ENCODE measurements at places on chromosomes 2 and 18. TPM values are rescaled to one million over a fixed set of nuclear protein-coding genes. Genes with fewer than 3 reads are reported as not detected.

The DPP10 gene
- not detected for total RNA-seq

The IL1A gene
- total RNA-seq, result 0.13 TPM

The HOXD11 gene
- not detected for total RNA-seq

The SLC9A4 gene
- not detected for total RNA-seq

The SIX3 gene
- total RNA-seq, result not detected

The MC2R gene
- not detected for total RNA-seq

The LRRTM1 gene
- 0.17 TPM for total RNA-seq

The ACVR1C gene
- 0.72 TPM for total RNA-seq

The NEURL3 gene
- not detected for total RNA-seq

DNA sequence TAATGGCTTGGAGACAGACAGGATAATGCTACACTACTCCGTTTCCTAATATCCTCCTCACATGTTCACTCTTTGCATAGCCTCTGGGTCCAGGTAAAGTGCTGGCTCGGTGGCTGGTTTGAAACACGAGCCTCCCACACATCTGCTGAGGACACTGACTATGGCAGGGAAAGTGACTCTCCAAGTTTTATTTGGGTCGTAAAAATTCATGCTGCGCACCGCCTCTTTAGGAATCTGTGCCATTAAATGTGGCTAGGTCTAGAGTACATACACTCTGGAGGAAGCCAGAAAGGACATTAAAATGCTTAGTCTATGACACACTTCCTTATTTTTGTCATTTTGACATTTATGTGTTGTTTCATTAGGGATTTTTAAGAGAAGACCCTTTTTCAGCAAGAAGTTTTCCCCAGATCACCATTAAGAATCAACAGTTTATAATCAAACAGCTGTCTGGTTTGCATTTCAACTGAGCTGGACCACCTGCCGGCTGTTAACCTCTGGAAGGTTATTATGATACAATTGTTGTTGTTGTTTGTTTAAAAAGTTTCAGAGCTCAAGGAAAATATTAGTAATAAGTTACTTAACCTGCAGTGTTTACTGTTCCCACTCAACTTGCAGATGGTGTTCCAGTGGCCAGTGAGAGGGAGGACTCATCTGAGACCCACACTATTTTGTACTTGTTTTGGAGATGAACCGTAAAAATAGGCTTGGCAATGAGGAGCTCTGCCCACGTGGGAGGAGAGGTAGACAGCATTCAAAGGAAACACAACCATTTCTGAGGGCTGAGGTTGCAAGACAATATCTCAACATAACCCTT lies 443.3 kb upstream of the MEIS1 start:
- no peak overlapping the region for H3K4me3 ChIP-seq
- H3K4me1 ChIP-seq, result no peaks in the 10 kb centered on the region
- no peak overlapping the region for H3K27ac ChIP-seq
- no peaks in the 10 kb centered on the region for H3K36me3 ChIP-seq

- H3K27ac ChIP-seq, result no peak overlapping the region
- no peak overlapping the region for H3K4me3 ChIP-seq
- H3K27me3 ChIP-seq, result no peaks in the 10 kb centered on the region
- H3K36me3 ChIP-seq, result no peaks in the 10 kb centered on the region
Observed at GRCh38 chr2:14712111-14712510, 79.6 kb downstream of the LRATD1 start.

DNA sequence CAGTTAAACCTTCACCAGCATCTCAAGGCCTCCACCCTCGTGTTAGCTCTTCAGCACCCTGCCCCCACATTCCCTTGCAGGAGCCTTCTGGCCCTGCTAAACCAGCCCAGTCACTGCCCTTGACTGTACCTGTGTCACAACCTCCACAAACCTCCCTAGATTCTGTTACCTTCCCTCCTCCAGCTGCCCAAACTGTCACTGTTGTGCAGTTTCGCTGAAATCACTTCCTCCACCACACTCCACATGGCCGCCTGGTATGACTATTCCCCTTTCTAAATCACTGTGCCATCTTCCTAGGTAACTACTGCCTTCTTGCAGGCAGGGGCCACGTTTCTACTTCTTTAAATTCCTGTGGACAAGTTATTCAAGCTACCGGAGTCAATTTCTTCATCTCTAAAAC lies 160.2 kb downstream of the GALNT14 start:
- H3K4me3 ChIP-seq, result no peak overlapping the region
- H3K27me3 ChIP-seq, result no peaks in the 10 kb centered on the region
- H3K36me3 ChIP-seq, result no peaks in the 10 kb centered on the region
- peaks cover 5% of the 10 kb centered on the region for H3K4me1 ChIP-seq
- DNase-seq, result no peak
- no peak overlapping the region for H3K27ac ChIP-seq

DNA sequence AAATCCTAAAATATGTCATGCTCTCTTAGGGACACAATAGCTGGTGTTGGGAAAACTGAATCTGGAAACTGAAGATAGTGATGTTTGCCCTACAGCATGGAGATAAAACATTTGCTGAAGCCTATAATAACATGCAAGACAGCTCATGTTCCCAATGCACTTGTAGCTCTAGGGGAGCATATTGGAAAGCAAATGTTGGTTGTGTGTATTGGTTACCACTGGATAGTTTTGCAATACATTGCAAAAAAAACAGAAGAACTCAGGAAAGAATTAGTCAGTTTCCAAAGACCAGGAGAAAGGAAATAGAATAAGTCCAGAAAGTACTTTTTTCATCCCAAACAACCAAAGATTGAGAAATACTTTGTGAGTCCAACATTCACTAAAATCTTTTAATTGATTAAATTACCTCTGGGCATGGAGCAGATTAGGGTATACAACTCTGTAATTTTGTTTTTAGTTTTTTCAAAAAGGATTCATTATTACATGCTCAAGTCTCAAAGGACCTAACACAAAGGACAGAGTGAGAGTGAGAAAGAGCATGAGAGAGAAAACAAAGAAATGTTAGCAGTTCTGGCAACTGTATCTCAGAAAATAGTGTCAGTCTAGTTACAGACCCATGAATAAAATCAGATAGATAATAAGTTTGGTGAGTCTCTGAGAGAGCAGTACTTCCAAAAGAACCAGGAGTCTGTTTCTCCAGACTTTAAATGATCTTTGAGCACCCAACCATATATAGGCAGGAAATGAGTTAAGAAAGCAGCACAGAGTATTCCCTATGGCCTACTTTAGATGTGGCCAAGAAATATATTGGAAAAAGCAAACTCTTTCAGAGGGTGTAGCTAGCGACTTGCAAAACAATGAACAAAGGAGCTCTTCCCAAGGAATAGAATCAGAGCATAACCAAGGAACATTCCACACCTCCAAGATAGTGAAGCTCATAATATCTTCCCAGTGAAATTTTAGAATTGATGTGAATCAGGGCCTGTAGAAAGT lies 36.6 kb upstream of the COL3A1 start:
- peak overlapping the region; percentile 69 for H3K27ac ChIP-seq
- no peak overlapping the region for H3K4me3 ChIP-seq
- no peaks in the 10 kb centered on the region for H3K36me3 ChIP-seq

DNA sequence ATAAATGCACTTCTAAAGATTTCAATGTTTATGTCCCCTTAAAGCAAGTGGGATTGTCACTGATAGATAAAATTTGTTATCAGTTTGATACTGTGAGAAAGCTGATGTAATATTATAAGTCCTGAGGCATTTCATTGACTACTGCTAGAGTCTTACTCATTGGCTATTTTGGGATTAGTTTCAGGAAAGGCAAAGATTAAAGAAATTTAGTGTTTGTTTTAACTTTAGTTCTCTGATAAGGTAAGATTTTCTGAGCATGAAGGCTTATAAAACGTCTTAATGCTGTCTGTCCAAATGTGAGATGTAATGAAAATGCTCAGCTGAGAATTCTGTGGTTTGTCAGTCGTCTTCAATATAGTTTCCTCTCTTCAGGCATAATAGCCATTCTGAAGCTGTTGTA lies 886.4 kb upstream of the CDH2 start:
- H3K4me1 ChIP-seq, result no peaks in the 10 kb centered on the region
- no peak overlapping the region for H3K4me3 ChIP-seq
- no peak for DNase-seq
- no peaks in the 10 kb centered on the region for H3K27me3 ChIP-seq
- no peak overlapping the region for H3K27ac ChIP-seq

GRCh38 chr2:144922519-144922918 lies 402.6 kb upstream of the ZEB2 start:
- no peak overlapping the region for H3K27ac ChIP-seq
- H3K27me3 ChIP-seq, result no peaks in the 10 kb centered on the region
- no peak for DNase-seq
- H3K4me3 ChIP-seq, result no peak overlapping the region

GRCh38 chr2:105509269-105510086 lies 110.6 kb upstream of the FHL2 start:
- DNase-seq, result no peak
- no peaks in the 10 kb centered on the region for H3K36me3 ChIP-seq
- no peaks in the 10 kb centered on the region for H3K27me3 ChIP-seq
- H3K4me1 ChIP-seq, result peaks cover 26% of the 10 kb centered on the region
- H3K4me3 ChIP-seq, result no peak overlapping the region
- H3K27ac ChIP-seq, result no peak overlapping the region

GRCh38 chr18:76943542-76944339 lies 121.4 kb downstream of the ZNF236 start:
- no peaks in the 10 kb centered on the region for H3K4me1 ChIP-seq
- H3K4me3 ChIP-seq, result no peak overlapping the region
- DNase-seq, result no peak

DNA sequence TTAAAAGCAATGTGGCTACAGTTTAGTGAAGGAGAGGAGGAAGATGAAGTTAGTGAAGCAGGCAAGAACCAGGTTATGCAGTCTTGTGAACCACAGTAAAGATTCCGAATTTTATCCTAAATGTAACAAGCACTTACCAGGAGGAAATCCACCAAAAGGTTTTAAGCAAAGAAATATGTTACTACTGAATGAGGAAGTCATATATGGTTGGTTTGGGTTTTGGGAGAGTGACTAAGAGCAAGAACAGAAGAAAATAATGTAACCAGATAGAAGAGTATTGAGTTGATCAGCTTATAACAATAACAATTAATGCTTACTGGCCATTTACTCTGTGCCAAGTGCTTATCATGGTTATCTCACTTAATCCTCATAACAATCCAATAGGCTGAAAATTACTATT lies 1.9 kb downstream of the USP37 start:
- H3K36me3 ChIP-seq, result peaks cover 2% of the 10 kb centered on the region
- H3K27me3 ChIP-seq, result no peaks in the 10 kb centered on the region
- H3K27ac ChIP-seq, result no peak overlapping the region
- H3K4me1 ChIP-seq, result peaks cover 40% of the 10 kb centered on the region
- no peak overlapping the region for H3K4me3 ChIP-seq
- no peak for DNase-seq

- H3K4me3 ChIP-seq, result no peak overlapping the region
- peaks cover 11% of the 10 kb centered on the region for H3K4me1 ChIP-seq
- no peaks in the 10 kb centered on the region for H3K36me3 ChIP-seq
- no peaks in the 10 kb centered on the region for H3K27me3 ChIP-seq
- no peak for DNase-seq
Observed at GRCh38 chr18:10514082-10514481, 11.7 kb upstream of the NAPG start.

DNA sequence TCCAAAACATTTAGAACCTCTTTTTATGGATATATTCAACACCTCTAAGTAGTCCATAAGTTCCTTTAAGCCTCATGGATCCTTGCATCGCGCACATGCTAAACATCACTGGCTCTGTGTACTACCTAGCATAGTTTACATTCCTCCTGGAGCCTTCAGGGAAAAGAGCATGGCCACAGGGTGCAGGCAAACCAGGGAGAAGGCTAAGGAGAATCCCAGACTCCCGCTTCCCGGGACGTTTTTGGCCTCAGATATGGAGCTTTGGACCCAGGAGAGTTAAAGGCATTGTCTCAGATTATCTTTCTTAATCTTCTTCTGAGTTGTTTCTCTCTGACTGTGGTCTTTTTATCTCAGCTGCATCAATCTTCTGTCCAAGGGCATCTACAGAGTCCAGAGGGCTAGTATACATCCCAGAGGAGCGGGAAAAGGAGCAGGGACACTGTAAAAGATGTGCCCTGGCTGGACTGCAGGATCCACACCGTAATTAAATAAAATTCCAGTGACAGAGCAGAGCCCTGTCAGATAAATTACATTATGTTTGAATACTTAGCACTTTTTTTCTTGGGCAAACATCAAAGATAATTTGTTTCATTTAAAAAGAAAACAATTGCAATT lies 36.9 kb downstream of the RIT2 start:
- no peaks in the 10 kb centered on the region for H3K27me3 ChIP-seq
- H3K4me1 ChIP-seq, result no peaks in the 10 kb centered on the region
- H3K27ac ChIP-seq, result no peak overlapping the region
- DNase-seq, result no peak
- H3K36me3 ChIP-seq, result no peaks in the 10 kb centered on the region
- no peak overlapping the region for H3K4me3 ChIP-seq

- DNase-seq, result peak; percentile 64
- H3K27ac ChIP-seq, result no peak overlapping the region
- no peaks in the 10 kb centered on the region for H3K36me3 ChIP-seq
Observed at GRCh38 chr2:158501301-158501700, 44.5 kb downstream of the PKP4 start.

- peaks cover 28% of the 10 kb centered on the region for H3K27me3 ChIP-seq
- H3K36me3 ChIP-seq, result no peaks in the 10 kb centered on the region
- H3K4me1 ChIP-seq, result peaks cover 11% of the 10 kb centered on the region
Observed at GRCh38 chr2:101388232-101388631, 929 bp upstream of the CREG2 start.

GRCh38 chr18:37138456-37138855 lies 309.5 kb downstream of the KIAA1328 start:
- no peaks in the 10 kb centered on the region for H3K36me3 ChIP-seq
- H3K27ac ChIP-seq, result no peak overlapping the region
- DNase-seq, result no peak
- H3K27me3 ChIP-seq, result no peaks in the 10 kb centered on the region
- H3K4me3 ChIP-seq, result no peak overlapping the region
- no peaks in the 10 kb centered on the region for H3K4me1 ChIP-seq

DNA sequence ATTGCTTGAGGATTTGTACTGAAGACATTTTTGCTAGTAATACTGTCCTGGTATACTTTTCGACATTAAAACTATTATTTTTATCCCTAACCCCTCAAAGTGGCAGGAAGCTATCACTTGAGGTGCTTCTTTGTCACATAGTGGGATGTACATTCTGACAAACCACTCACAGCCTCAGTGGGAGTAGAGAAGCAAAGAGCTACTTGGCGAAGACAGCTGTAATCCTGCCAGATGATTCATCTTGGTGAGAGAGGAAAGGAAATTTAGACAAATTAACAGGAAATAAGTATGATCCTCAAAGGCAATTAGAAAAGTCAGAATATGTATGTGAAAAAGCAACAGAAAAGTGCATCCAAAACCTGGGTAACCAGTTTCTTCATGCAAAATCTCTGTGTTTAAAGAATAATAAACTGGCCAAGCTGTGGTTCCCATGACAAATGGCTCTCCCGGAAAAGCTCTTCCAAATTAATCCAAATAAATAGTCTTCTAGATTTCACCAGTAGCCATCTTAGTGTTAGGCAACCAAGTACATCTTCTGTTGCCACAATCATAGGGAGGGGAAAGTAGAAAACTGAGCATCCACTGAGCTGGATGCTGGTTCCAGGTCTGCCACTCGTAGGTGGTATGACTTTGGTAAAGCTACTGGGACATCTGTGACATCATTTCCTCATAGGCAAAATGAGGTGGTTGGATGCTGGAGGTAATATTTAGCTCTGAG lies 308.0 kb upstream of the LYPD1 start:
- no peaks in the 10 kb centered on the region for H3K4me1 ChIP-seq
- no peak overlapping the region for H3K27ac ChIP-seq
- no peaks in the 10 kb centered on the region for H3K27me3 ChIP-seq
- DNase-seq, result no peak

GRCh38 chr2:101540518-101540917 lies 65.6 kb upstream of the RFX8 start:
- DNase-seq, result no peak
- no peaks in the 10 kb centered on the region for H3K36me3 ChIP-seq
- no peak overlapping the region for H3K4me3 ChIP-seq
- no peaks in the 10 kb centered on the region for H3K4me1 ChIP-seq

- no peaks in the 10 kb centered on the region for H3K36me3 ChIP-seq
- no peak overlapping the region for H3K4me3 ChIP-seq
- DNase-seq, result no peak
Observed at GRCh38 chr2:214699236-214699635, 110.2 kb downstream of the BARD1 start.

Measured in heart left ventricle (tissue), 16 donors.